Large intestine (tissue), 12 donors: ENCODE measurements at places on chromosomes 6 and 20. TPM values are rescaled to one million over a fixed set of nuclear protein-coding genes. Genes with fewer than 3 reads are reported as not detected.
A peak's percentile ranks its signal among the peaks of the same experiment; 100 is the strongest.

- peak; percentile 95 for DNase-seq
These were observed 6.0 kb downstream of the C6orf141 start for GRCh38 chr6:49556429-49556837.

DNA sequence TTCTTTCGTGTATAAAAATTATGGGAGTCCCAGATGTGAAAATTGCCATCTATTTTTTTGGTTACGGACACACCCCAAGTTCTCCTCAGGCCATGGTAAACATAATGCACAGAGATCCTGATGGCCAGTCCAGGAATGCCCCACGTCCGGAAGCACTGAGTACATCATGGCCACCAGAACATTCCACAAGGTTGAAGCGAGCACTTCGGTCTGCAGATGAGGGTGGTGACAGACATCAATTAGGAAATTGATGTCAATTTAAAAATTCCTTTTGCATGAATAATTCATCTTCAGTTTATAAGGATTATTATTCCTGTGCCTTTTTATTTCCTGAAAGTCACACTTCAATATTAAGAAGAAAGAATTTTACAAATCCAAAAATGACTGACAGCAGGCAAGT lies 13.2 kb upstream of the EXOC2 start:
- no peak for DNase-seq

- DNase-seq: peak; percentile 66
These were observed at the start of gene RNF217 for GRCh38 chr6:124961777-124962638. TSS of gene RNF217 (plus strand) at chr6:124962437. CDS start at chr6:124962545, 108 bp downstream.

DNA sequence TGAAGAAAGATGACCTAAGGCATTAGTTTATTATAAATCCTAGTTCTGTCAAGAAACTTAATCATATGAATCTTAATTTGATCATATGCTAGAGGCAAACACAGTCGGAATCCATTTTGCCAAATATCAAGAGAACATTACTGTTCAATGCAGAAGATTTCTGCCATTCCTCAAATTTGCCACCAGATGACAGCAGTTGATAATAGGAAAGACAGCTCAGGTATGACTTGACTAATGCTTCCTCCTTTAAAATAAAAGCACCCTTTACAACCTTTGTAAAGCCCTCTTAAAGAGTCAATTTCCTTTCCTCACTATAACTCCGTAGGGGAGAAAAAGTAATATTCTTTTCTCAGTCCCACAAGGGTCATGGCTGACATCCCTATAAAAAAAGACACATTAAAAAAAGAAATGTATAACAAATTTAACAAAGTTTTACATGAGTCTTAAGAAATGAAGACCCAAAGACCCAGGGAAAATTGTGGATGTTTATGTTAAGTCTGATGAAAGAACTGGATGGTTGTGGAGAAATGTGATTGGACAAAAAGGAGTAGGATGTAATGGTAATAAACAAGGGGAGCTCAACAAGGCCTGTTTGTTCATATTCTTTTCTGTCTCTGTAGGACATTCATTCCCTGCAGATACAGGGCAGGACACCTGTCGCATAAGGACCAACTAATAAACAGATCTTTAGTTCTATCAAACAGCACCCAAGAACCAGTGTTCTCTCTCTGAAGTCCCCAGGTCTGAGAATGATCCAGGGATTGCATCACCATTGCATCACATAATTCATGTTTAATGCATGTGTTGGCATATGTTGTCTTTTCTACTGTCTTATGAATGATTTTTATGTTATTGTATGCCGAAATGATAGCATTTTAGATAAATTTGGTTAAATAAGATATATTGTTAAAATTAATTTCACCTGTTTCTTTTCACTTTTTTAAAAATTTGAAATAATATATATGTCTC lies 23.0 kb upstream of the IL17A start:
- no peak for DNase-seq

Gene PPP1R3G
- polyA plus RNA-seq: 2.4 TPM

DNA sequence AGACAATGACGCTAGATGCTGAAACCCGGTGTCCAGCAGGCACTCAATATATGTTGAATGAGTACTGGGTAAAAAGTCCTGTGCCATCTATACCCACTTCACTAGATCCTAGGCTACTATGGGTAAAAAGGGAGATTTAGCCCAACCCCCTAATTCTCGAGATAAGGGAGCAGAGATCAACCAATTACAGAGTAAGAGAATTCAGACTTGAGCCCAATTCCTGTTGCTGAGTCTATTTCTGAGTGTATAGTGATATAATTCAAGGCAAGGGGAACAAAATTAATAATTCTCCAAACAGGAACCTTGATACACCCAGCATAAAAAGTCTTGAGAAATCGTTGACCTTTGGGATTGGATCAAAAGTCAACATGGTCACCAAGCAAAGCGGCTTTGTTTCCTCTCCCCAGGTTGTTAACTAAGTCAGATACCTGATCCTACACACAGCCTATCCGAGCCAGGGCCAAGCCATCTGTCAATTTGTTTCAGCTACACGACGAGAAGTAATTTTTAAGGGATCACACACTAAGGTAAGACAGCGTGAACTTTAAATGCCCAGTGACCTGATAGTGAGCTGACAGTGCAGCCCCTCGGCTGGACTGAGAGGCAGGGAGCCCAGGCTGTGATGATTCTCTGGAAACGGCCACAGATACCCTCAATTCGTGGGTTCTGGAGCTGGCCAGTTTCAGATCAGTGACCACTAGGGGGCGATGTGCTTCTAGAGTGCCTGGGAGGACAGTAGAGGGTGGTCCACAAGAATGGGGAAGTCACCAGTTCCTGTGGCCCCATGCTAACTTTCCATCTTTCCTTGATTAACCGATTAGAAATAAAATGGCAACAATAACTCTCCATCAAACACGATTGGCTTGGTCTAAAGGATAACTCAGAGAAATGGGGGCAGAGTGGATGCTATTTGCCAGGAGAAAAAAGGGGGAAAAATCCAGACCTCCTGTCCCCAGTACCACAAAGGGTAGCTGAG lies 46.2 kb downstream of the SLC22A23 start:
- peak; percentile 89 for DNase-seq

Gene KIF25
- 0.82 TPM for polyA plus RNA-seq

Gene TP53INP2
- 11.2 TPM for polyA plus RNA-seq

GRCh38 chr6:147479857-147480256 lies 28.6 kb upstream of the SAMD5 start:
- no peak for DNase-seq

DNA sequence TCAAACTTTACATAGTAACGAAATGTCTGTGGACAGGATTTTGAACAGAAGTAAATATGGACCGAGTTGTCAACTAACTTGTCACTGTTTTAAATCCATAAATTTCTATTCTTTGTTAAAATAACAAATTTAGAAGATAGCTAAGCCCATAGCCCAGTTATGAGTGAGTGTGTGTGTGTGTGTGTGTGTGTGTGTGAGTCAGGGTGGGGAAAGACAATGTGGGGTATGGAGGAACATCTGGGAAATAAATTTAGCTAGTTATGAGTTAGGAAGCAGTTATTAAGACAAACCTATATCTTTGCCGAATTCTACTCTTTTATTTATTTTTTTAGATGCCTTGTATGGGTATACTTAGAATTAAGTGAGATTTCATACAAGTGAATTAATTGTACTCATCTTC lies 9.0 kb downstream of the TPBG start:
- DNase-seq: no peak

Gene BCAS1
- polyA plus RNA-seq: 29.2 TPM

GRCh38 chr20:16145919-16146318 lies 427.3 kb downstream of the KIF16B start:
- DNase-seq: no peak

DNA sequence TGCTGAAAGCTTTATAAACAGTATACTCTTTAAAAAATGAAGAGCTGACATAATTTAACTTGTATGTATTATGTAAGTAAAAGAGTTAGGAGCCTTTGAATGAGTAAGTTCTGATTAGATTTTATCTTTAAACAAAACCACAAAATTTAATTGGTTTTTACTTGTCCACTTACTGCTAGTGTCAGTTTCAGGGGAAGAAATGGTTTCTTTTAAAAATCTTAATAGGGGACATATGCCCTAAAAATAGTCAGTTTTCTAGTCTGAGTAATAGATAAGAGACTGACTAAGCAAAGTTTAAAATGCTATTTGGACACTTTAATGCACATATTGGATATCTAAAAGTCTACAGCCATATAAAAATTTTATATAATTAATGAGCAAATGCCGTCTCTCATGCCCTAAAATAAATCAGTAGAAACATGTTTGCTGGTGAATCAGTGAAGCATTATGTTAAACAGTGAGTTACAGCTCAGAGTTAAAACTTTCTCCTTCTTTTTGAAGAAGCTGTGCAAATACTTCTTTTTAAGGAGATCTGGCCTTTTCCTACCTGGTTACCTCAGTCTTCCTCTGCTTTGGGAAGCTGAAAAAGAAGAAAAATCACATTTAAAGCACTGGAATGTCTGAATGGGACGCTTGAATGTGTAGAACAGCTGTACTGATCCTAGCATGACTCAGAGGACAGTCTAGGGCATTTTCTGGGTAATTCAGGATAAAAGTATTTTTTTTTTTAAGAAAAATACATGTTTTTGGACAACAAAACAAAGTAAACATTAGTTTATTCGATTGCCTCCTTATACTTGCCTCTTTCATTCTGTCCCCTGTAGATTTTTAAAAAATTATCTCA lies 55.3 kb downstream of the CDH26 start:
- DNase-seq: no peak

Gene OR12D1
- polyA plus RNA-seq: not detected

Gene MYBL2
- 13.0 TPM for polyA plus RNA-seq

GRCh38 chr20:10329387-10330005 lies 104.5 kb downstream of the MKKS start:
- DNase-seq: no peak

Gene KCNK5
- polyA plus RNA-seq: 31.4 TPM

Gene PACRG
- polyA plus RNA-seq: 1.5 TPM

GRCh38 chr6:7129784-7130569 lies 22.2 kb downstream of the RREB1 start:
- DNase-seq: peak; percentile 34

DNA sequence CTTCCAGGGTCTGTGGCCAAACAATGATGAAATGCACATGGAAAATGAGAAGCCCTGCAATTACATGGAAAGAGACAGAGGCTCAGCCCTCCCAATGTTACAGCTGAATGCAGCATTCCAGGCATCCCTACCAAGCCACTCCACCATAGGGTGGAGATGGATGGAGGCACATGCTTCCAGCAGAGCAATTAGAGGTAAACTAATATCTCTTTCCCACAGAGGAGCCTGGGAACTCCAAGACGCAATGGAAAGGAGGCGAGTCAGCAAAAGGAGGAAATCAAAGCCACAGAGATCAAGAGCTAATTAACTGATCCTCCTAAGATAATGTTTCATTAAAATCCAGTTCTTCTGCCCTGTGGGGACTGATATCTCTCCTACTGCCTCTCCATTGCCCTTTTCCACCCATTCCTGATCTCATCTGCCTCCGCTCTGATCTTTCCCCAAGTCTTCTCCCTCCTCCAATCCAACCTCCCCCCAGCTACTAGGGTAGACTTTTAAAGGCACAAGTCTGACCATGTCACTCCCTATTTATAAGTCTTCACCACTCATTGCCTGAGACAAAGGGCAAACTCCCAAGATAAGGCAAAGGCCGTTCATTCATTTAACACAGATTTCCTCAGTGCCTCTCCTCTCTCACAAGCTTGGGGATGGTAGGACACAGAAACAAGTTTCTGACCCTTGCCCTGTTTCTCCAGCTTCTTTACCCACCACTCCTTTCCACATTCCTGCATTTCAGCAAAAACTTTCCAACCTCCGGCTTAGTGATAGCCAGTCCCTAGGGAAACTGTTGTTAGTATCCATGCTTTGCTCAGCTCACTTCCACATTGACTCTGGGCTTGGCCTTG lies 14.3 kb upstream of the KCNB1 start:
- DNase-seq: peak; percentile 89

DNA sequence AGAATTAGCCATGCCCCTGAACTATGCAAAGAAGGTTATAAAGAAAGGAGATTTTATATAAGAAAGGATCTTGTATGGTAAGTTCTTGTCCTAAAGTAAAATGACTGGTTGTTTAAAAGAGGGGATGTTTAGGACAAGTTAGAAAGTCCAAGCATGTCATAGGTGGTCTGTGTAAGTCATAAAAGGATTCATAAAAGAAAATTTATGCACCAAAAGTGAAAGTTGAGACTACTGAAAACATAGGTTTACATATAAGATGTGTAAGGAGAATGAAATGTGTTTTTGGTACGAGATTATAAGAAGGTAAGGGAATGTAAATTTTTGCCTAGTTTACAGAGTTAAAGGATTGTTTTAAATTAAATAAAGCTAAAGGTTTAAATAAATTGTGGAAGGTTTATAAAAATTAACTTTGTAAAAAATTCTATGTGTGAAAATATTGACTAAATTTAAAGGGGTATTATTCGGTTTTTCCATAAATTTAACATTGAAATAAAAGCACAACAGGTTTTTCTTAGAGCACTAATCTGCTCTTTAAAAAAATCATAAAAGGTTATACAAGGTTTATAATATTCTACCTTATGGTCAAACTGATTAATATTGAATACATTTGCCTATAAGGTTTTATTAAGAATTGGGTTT lies 93.6 kb upstream of the UST start:
- DNase-seq: no peak

- no peak for DNase-seq
These were observed 58.9 kb downstream of the MAFB start for GRCh38 chr20:40630099-40630498.

- no peak for DNase-seq
These were observed 534.1 kb downstream of the MMUT start for GRCh38 chr6:48928937-48929336.

DNA sequence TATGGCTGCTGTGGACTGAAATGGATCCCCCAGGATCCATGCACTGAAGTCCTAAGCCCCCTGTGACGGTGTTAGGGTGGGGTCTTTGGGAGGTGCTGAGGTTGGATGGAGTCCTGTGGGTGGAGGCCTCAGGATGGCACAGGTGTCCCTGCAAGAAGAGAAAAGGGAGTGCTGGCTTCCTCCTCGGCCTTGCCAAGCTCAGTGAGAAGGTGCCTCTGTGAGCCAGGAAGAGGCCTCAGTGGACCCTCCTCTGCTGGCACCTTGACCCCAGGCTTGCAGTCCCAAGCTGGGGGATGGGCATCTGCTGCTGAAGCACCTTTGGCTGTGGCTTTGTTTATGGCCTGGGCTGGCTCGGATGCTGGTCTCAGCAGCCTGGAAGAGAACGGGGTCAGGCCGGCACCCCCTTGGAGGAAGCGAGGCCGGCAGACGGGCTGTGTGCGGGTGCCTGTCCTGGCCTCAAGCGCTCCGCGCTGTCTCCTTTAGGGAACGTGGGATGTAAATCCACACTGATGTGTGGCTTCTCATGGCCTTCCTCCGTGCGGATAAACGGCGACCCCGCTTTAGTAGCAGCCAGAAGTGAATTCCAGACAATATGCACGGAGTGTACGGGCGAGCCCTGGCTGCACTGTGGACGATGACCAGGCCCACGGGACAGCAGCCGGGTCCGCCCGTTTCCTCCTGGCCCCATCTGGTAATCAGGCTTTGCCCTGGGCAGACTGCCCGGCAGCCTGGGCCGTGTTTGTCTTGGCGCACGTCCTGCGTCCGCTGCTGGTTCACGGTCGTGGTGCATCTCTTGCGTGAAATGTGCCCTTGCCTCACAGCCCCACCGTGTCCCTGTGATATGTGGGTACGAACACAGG lies 182.6 kb downstream of the ERMARD start:
- no peak for DNase-seq

GRCh38 chr6:41589223-41589622 lies 43.0 kb downstream of the FOXP4 start:
- no peak for DNase-seq
